ENCODE measurements at places on chromosomes 6 and 20. TPM values are rescaled to one million over a fixed set of nuclear protein-coding genes. Genes with fewer than 3 reads are reported as not detected.

Gene HTR1E
- polyA plus RNA-seq = not detected

DNA sequence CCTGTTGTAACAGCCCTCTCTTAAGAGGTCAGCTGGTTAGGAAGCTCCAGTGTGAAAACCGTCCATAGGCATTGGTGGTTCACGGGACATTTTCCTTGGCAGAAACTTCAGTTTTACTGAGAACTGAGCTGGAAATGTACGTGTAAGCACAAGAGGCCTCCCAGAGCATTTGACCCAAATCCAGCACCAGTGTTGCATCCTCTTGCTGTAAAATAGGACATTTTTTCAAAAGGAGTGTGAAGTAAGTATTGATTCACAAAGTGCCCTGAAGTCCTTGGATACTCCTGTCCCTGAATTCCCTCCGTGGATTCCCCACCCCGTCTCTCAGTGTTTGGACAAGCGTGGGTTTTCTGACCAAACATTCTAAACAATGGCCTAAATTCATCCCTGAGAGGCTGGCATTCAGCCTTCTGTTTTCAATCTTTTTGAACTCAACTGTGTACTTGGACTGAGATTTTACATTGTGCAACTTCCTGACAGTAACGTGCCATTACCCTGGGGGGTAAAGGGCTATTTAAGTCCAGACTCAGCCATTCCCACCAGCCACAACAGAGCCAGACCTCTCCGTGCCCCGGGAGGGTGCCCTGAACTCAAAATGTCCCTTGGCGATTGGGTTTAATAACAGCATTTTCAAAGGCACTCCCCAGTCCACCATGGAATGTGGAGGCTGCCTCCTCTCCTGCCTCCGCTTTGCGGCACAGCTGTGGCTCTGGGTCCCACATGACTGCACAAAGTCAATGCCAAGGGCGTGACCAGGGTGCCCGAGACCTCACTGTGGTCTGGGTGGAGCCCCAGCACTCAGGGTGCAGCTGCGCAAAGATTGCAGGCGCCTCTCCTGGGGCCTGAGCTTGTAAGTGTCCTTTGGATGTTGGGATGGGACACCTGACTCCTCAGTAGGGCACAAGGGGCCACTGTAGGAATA lies 92.7 kb upstream of the AFDN start:
- no peak for DNase-seq

DNA sequence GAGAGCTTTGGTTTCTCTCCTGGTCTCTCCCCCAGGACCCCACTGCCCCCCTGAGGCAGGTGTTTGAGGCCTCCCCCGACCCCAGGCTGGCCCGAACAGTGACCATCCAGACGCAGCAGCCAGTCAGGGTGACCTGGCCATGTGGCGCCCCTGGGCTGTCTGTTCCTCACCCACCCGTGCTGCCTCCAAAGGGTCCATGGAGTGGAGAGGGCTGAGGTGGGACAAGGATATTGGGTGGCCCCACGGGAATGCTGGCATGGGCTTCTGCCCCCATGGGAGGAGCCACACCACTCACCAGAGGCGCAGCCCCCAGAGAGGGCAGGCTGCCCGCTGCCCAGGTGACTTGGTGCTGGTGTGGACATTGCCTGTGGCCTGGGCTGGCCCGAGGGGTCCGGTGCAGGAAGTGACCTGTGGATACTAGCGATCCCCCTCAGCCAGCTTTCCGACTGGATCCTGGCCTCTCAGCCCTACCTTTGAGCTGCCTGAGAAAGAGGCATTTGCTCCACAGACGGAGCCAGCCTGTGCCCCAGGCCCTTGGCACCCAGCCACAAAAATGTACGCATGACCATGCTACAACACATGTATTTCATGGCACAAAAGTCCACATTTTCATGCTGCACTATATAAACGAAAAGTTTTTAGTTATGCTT lies 50.8 kb downstream of the BCAS4 start:
- DNase-seq = no peak

DNA sequence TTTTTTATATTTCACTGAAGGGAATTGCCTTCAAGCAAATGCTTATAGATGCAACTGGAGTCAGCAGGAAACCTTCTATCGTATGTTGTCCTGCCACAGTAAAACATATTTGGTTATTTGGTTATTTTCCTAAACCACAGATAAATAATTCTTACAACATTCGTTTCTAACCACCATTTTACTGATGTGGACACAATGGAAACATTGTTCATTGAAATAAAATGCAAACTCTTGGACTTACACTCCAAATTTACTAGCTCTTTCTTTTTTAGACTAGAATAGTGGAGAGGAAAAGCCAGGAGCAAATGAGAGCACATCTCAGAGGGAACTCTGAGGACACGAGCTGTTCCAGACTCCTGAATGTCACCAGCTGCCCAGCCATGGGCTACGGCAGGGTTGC lies 114.8 kb downstream of the RPS12 start:
- no peak for DNase-seq

DNA sequence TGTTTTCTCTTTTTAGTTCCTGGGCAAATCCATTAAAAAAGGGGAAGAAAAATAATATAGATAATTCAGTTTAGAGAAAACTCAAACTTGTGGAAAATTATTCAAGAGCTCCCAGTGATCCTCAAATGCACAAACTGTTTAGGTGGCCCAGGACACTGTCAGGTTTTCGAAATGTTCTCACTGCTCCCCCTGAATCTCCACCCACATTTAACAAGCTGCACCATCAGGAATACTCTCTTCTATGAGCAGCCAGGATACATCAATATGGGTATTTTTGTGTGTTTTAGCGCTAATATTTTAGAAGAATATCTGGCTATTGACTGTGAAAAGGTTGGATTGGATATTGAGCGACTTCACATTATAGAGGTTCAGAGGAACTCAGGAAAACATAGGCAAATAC lies 43.9 kb downstream of the OR2B2 start:
- no peak for DNase-seq

- no peak for DNase-seq
Observed at GRCh38 chr6:3163248-3163594, 5.9 kb upstream of the TUBB2A start.

All from thymus (tissue), 14 donors.